ENCODE measurements at places on chromosomes 3 and 15.

- no peak for DNase-seq
Measured at GRCh38 chr3:152835601-152836102, 721 bp downstream of the P2RY1 start.

- no peak for DNase-seq
Measured at GRCh38 chr3:138349926-138350665, 1.7 kb downstream of the MRAS start.

- no peak for DNase-seq
Measured at GRCh38 chr3:47495111-47495510, 18.4 kb downstream of the ELP6 start.

DNA sequence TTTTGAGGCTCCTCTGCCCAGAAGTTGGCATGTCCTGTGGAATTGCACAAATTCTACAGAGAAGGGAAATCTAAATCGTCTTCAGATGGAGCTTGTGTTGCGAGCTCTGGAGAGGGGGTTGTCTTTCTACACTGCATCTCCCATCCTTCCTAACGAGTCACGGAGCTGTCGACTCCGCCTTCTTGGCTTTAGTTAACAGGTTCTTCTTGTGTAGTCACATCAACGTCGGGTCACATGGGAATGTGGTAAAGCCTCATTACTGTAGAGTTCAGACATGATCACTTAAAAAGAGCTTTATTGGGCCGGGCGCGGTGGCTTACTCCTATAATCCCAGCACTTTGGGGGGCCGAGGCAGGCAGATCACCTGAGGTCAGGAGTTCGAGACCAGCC lies 60.0 kb downstream of the DNASE1L3 start:
- DNase-seq, result no peak

DNA sequence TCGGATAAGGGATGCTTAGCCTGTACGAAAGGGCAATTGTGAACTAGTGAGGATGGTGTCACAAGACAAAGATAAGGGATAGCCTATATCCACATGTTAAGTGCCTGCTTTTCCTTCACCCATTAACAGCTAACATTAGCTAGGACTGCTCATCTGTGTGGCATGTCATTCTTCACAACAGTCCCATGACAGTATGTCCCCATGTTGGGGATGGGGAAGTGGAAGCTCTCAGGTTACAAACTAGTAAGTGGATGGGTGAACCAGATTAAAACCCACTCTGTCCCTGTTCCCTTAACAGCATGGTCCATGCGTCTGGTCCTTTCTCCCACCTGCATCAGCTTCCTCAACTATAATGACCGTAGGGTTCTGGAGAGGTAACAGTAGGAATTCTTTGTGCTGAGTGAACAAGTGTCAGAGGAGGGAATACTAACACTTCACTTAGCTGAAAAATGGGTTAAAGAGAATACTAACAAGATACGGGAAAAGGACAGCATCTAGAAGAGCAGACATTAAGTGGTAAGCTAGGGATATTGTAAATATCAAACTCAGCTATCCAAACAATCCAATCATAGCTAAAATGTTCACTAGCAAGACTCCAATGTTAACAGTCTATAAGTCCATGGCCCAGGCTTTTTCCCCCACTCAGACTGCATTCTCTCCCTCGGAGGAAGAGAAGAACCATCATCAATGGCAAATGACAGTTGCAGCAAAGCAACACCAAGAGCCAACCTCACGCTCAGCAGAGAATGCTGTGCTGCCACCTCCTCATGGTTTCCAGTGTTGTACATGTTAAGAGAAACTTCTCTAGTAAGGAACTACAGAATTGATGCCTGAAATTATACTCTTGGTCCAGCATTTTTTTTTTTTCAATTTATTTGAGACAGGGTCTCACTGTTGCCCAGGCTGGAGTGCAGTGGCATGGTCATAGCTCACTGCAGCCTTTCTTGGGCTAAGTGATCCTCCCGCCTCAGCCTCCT lies 5.0 kb downstream of the RPLP1 start:
- no peak for DNase-seq

DNA sequence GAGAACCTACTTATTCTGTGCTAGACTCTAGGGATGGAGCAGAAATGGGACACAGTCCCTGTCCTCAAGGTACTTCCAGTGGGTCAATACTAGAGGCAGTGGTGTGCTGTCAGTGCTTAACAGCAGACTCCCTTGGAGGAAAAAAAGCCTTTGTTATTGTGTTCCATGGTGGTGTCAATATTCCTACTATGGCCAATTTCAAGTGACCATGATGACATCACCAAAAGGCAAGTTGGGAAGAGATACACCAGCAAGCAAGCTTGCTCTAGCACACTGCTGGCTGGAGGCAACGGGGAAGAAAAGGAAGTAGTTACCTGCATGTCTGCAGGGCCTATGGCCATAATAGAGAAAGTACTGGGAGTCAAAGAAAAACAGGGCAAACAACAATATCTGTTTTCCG lies 89.6 kb upstream of the ETV5 start:
- no peak for DNase-seq

DNA sequence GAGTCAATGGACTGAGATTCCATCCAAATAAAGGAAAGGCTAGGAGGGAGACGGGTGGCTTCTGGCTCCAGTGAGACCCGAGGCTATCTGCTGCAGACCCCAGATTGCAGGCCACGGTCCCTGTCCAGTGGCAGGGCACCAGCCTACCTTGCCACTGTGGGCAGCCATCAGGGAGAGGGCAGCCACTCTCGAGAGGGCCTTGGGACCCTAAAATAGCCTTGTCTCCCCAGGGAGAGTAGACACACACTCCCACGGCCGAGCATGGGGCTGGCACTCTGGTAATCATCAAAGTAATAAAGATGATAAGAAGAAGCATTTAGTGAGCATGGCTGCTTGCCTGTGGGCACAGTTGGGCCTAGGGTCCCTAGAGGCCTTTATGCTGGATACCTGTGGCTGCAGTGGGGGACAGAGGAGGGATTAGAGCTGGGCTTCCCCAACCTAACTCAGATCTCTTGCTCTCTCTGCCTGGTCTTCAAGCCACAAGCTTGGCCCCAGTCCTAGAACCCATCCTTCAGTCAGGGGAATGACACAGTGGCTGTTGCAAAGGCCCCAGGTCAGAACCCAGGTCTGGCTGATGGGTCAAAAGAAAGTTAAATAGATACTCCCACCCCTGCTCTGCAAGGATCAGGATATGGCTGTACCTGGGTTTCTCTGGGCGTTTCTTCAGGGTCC lies 9.2 kb upstream of the VIPR1 start:
- DNase-seq, result no peak

- DNase-seq, result no peak
Measured at GRCh38 chr3:171245796-171246765, 214.1 kb downstream of the TNIK start.

GRCh38 chr3:13079051-13079450 lies 5.8 kb upstream of the IQSEC1 start:
- no peak for DNase-seq

DNA sequence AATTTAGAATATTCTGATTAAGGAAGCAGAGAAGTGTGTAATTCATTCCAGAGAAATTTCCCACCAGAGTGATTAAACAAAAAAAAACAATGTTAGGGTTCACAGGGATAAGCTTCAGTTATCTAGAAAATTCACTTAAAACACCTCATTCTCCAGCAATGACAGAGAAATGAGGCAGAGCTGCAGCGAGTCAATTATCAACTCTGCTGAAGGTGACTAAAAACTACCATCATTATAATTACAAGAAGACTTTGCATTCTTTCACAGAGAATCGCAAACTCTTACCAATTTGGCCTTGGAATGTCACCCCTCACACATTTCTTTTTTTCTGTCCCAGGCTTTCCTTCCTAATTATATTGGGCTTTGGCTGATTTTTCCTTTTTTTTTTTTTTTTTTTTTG lies 117.1 kb downstream of the RAB11A start:
- no peak for DNase-seq

DNA sequence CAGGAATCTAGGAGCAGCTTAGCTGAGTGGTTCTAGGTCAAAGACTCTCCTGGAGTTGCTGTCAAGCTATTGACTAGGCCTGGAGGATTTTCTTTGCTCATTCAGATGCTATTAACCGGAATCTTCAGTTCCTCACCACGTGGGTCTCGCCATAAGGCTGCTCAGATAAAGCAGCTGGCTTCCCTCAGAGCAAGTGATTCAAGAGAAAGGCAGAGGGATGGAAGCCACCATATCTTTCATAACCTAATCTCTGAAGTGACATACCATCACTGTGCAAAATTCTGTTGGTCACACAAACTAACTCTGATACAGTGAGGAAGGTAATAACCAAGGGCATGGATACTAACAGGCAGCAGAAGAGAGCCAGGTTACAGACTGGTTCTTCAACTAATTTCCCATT lies 72.7 kb upstream of the FLNB start:
- DNase-seq, result no peak

- DNase-seq, result no peak
Measured at GRCh38 chr15:40265875-40266274, 17.0 kb downstream of the ANKRD63 start.

DNA sequence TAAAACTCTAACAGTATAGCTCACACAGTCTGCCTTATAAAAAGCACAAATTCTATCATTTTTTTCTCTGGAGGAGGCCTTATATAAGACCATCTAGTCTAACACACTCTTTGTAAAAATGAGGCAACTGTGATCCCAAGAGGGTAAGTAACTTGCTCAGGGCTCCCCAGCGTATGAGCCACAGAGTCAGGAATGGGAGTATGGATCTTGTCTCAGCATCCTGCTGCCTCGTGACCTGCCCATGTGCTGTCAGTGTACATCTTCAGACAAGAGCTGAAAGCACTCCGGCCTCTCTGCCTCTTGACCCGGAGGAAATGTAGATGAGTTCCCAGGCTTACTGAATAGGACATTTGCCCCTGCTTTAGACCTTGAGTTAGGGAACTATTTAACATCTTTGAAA lies 28.4 kb upstream of the MEF2A start:
- no peak for DNase-seq

DNA sequence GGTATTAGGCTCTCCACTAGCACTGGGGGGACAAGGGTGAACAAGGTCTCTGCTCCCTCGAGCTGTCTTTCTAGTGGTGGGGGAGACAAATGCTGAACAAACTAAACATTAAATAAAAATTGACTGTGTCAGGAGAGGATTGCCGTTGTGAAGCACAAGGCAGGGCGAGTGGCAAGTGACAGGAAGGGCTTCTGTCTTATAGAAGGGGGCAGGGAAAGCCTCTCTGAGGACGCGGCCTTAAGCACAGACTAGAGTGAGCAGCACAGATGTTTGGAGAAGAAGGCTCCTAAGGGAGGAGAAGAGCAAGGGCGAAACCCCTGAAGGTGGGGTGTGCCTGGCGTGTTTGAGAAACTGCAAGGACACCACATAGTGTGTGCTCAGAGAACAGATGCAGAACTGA lies 50.9 kb upstream of the ATP2B2 start:
- DNase-seq, result no peak

GRCh38 chr3:51933471-51934138 lies 8.1 kb downstream of the RRP9 start:
- DNase-seq, result no peak

DNA sequence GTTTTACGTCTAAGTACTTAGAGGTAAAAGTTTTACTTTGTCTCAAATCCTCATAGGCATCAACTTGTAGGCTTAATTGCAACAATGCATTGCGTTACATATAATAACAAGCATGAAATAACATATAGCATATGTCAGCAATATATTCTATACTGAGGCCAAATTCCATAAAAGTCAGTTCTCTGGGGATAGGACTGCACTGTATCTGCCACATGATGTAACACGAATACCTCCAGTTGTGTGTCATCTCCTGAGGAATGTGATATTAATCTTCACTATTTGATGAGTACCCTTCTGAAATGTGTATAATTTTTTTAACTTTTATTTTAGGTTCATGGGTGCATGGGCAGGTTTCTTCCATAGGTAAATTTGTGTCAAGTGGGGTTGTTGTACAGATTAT lies 126.4 kb downstream of the IMPG2 start:
- DNase-seq, result no peak

DNA sequence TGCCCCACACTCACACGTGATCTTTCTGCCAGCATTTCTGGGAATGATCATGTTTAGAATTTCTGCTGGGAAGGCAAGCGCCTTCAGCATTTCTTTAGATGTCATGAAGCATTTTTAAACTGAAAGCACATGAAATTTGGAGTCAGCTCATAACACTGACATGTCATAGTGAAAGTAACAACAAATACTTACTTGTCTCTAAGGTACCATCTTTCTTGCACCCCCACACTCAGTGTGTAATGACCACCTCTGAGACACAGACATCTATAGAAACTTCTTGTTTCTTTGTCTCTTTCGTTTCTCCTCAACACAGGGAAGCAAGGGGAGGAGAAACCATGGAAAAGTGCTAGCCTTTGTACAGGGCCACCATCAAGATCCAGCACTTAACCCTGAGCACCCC lies 171.7 kb downstream of the RORA start:
- peak; percentile 62 for DNase-seq

DNA sequence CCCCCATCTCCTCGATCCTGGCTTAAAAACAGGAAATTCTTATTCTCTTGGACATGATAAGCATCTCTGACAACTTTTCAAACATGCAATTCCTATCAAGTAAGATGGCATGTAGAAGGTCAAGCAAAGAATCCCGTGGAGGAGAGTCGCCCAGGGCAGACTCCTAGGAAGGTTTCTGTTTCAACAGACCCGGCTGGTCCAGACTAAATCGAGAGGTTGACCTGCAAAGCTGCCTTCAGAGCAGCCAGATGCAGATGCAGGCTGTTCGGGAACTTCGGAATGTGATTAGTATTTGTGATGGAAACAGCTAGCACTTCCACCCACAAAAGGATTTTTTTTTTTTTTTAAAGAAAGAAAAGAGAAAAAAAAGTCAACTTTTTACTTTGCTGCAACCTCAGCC lies 216.8 kb downstream of the NR1D2 start:
- no peak for DNase-seq

DNA sequence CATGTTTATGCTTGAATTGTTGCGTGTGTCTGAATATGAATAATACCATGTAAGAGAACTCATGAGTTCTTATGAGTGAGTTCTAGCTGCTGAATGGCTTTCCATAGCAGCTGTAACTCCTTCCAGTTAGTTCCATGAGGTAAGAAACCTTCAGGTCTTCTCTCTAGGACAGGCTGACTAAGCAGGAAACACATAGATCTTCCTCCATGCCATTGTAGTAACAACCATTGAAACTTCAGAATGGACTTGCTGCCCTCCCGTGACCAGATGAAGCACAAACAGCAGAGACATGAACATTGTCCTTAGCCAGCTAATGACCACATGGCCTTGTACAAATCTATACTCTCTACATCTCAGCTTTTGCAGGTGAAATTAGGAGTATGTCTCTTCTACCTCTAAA lies 200.0 kb downstream of the ZNF385D start:
- no peak for DNase-seq

DNA sequence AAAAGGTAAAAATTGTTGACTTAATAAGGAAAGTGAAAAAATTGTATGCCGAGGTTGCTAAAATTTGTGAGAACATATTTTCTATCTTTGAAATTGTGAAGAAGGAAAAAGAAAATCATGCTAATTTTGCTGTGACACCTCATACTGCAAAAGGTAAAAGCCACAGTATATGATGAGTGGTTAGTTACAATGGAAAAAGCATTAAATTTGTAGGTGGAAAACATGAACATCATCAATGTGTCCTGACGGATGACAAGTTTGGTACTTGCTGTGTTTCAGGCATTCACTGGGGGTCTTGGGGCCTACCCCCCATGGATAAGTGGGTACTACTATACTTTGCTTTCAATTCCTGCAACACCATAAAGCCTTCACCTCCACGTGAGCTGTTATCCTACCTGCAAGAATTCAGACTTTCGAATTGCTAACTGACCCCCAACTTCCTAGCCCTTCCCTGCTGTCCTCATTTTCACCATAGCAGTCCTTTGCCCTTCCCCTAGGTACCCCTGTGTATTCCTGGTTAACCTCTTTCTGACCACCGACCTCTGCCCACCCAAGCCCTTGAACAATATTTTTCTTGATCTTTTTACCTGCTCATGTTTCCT lies 62.4 kb downstream of the RAB7A start:
- DNase-seq, result no peak
